ENCODE measurements at places on chromosomes 4 and X.

- DNase-seq = peak; percentile 30
- H3K4me1 ChIP-seq = peaks cover under 1% of the 10 kb centered on the region
- no peak overlapping the region for H3K27ac ChIP-seq
- no peaks in the 10 kb centered on the region for H3K36me3 ChIP-seq
Measured at GRCh38 chrX:47523297-47523696, 37.7 kb upstream of the ARAF start.

DNA sequence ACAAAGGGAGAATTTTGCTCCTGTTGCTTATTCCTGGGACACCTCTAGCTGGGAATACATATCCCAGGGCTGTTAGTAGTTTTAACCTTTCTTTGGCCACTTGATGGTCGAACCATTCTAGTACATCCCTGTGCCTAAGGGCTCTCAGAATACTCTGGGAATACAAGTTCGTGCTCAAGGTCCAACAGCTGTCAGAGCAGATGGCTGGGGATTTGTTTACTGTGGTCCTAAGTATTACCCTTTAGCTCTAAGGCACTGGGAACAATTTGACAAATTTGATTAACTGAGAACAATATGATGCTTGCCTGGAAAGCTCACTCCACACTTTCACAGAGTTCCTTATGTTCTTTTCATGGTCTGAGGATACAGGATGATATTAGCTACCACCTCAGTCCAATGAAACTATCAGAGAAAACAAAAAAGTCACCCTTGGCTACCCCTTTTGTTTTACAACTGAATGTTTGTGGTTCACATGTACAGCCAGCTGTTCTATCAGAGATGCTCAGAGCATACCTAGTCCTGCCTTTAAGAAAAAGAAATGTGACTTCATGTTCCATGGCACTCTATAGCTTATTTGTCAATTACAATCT lies 47.4 kb upstream of the PHOX2B start:
- H3K36me3 ChIP-seq = no peaks in the 10 kb centered on the region
- DNase-seq = no peak
- H3K4me1 ChIP-seq = no peaks in the 10 kb centered on the region

- DNase-seq = no peak
- peaks cover 14% of the 10 kb centered on the region for H3K36me3 ChIP-seq
- H3K27me3 ChIP-seq = no peaks in the 10 kb centered on the region
- H3K27ac ChIP-seq = no peak overlapping the region
- no peak overlapping the region for H3K4me3 ChIP-seq
Measured at GRCh38 chr4:2742823-2743517, 13.2 kb downstream of the TNIP2 start.

- H3K4me1 ChIP-seq = peaks cover 28% of the 10 kb centered on the region
- no peaks in the 10 kb centered on the region for H3K36me3 ChIP-seq
- H3K27me3 ChIP-seq = no peaks in the 10 kb centered on the region
- DNase-seq = peak; percentile 91
Measured at GRCh38 chr4:24850674-24851073, 55.3 kb downstream of the SOD3 start.

- H3K36me3 ChIP-seq = no peaks in the 10 kb centered on the region
- no peaks in the 10 kb centered on the region for H3K27me3 ChIP-seq
- DNase-seq = no peak
- H3K4me3 ChIP-seq = no peak overlapping the region
Measured at GRCh38 chrX:121254336-121254735, 206.9 kb downstream of the GLUD2 start.

DNA sequence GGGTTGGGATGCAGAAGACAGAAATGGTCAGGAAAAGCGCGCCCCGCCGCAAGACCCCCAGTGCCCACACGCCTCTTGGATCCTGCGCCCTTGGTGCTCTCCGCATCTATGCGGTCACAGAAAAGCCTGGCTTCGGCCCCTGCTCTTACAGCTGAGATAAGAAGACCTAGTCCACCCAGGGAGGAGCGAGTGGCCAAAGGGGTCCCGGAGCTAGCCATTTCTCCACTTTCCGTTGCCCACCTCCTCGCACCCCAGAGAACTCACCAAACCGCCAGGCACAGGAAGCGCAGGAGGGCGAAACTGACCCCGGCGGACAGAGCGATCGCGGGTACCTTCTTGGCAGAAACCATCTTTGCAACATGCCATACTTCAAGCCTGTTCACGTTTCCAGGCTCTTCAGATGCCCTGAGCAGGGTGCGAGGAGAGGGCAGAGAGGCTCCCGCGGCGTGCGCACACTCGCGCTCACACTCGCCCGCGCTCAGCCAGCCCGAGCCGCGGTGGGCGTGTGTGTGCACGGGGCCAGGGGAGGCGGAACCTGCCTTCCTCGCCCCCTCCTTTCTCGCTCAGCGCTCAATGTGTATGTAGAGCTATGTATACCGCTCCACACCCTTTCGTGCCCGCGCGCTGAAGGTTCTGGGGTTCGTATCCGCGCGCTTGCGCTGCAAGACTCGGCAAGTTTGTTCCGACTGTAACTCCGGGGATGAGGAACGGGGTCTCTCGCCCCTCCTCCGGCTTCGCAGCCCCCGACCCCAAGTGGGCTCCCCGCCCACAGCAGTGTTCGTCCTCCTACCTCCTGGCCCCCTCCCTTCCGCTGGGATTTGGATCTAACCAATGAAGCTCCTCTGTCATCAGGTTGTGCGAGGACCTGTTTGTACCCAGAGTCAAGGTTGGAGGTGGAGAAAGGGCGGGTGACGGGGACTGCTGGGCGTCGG lies at the start of gene GABRA4:
TSS of gene GABRA4 (minus strand) at position 507 of the 932 bp plus-strand sequence. CDS start at position 350, 157 bp downstream.
- H3K27ac ChIP-seq = no peak within 1 kb of the TSS
- peaks cover 39% of the 10 kb centered on the region for H3K27me3 ChIP-seq
- peaks cover 13% of the 10 kb centered on the region for H3K4me1 ChIP-seq
- H3K4me3 ChIP-seq = peak within 1 kb of the TSS; percentile 62
- peak; percentile 10 for DNase-seq

GRCh38 chrX:24999511-24999910 lies 16.3 kb downstream of the ARX start:
- no peaks in the 10 kb centered on the region for H3K4me1 ChIP-seq
- H3K4me3 ChIP-seq = no peak overlapping the region
- no peak for DNase-seq
- no peaks in the 10 kb centered on the region for H3K36me3 ChIP-seq

DNA sequence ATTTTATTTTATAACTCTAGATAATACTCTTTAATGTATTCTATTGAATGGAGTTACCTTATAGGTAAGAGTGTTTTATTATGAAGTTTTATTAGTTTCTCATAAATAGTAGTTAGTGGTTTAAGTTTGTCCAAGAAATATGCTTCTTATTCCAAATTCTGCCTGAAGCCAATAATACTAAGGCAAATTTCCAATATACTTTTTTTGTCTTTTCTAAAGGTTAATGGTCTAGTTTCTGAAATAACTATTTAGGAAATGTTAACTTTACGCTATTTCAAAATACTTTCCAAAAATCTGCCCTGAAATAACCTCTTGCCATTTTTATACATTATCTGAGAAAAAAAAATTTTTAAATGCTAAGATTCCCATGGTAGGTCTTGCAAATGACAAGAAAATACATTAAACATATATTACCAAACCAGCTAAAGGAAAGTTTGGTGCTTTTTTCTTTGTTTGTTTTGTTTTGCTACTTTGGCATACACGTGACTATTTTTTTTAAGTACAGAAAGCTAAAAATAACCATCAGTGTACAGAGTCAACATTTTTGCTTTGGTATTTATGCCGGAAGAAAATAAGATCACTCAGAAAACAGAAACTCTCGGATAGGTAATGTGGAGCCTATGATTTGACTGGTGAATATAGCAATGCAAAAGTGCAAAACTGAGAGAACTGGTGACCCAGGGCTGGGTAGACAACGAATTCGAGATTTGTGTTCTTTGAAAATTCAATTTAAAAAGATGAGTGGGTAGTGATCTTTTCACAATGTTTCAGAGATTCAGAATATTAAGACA lies 29.8 kb downstream of the PCDH18 start:
- no peak overlapping the region for H3K4me3 ChIP-seq
- H3K27ac ChIP-seq = no peak overlapping the region
- H3K36me3 ChIP-seq = no peaks in the 10 kb centered on the region

- peaks cover 12% of the 10 kb centered on the region for H3K4me1 ChIP-seq
- peak within 1 kb of the TSS; percentile 74 for H3K4me3 ChIP-seq
- no peaks in the 10 kb centered on the region for H3K27me3 ChIP-seq
- DNase-seq = peak; percentile 61
Measured at GRCh38 chr4:158768555-158769174, at the start of gene FNIP2. TSS of gene FNIP2 (plus strand) at chr4:158769026. CDS start at chr4:158769213, 187 bp downstream.

- DNase-seq = no peak
- H3K4me3 ChIP-seq = no peak overlapping the region
- H3K36me3 ChIP-seq = no peaks in the 10 kb centered on the region
- no peaks in the 10 kb centered on the region for H3K27me3 ChIP-seq
- H3K4me1 ChIP-seq = no peaks in the 10 kb centered on the region
Measured at GRCh38 chrX:111886678-111887077, 10.7 kb downstream of the TRPC5OS start.

DNA sequence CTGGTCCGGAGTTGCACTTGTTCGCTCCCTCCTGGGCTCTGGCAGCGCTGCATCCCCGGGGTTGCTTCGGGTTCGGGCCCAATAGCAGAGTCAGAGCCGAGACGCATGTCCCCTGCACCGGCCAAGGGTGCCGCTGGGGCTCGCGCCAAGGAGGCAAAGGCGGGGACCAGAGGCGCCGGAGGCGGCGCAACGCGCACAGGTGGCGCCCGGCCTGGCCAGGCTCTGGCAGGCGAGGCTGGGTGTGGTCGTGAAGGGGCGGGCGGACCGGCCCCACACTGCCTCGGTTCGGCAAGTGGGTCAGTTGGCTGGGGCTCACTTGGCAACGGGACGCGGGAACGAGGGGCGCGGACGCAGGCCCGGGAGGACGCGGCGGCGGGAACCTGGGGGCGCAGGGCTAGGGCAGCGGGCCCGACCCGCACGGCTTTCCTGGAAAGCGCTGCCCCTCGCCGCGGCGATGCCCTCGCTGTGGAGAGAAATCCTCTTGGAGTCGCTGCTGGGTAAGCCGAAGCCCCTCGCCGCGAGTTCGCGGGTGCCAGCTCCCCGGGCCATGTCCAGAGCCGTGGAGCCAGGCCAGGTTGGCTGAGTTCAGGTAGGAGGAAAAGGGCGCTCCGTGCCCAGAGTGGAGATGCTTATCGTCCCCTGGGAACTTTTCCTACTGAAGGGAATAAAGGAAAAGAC lies at the start of gene CWH43:
TSS of gene CWH43 (plus strand) at position 300 of the 678 bp plus-strand sequence. CDS start at position 455, 155 bp downstream.
- H3K36me3 ChIP-seq = no peaks in the 10 kb centered on the region
- H3K4me1 ChIP-seq = no peaks in the 10 kb centered on the region
- no peak within 1 kb of the TSS for H3K4me3 ChIP-seq

GRCh38 chrX:3728454-3728853 lies 15.0 kb upstream of the PRKX start:
- peak; percentile 34 for DNase-seq
- no peaks in the 10 kb centered on the region for H3K27me3 ChIP-seq
- no peaks in the 10 kb centered on the region for H3K36me3 ChIP-seq

DNA sequence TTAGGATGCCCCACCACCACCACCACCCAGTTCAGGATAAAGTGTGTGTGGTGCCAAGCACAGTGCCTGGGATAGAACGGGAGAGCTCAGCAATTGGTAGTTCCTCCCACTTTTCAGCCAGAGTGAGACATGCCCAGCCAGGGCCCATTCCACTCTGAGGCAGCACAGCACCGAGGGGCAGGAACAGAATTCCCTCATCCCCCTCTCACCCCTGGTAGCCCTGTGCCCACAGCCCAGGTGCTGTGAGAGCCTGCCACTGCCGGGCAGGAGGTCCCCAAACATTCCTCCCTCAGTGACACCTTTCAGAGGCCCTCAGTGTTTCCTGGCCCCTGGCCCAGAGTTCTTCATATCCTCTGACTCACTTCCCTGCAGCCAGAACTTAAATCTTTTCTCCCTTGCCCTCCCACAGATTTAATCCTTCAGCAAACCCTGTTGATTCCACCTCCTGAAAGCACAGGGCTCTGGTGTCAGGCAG lies 8.1 kb downstream of the RIPPLY1 start:
- no peaks in the 10 kb centered on the region for H3K36me3 ChIP-seq
- H3K4me1 ChIP-seq = peaks cover 5% of the 10 kb centered on the region
- peak overlapping the region; percentile 42 for H3K27ac ChIP-seq
- no peaks in the 10 kb centered on the region for H3K27me3 ChIP-seq

DNA sequence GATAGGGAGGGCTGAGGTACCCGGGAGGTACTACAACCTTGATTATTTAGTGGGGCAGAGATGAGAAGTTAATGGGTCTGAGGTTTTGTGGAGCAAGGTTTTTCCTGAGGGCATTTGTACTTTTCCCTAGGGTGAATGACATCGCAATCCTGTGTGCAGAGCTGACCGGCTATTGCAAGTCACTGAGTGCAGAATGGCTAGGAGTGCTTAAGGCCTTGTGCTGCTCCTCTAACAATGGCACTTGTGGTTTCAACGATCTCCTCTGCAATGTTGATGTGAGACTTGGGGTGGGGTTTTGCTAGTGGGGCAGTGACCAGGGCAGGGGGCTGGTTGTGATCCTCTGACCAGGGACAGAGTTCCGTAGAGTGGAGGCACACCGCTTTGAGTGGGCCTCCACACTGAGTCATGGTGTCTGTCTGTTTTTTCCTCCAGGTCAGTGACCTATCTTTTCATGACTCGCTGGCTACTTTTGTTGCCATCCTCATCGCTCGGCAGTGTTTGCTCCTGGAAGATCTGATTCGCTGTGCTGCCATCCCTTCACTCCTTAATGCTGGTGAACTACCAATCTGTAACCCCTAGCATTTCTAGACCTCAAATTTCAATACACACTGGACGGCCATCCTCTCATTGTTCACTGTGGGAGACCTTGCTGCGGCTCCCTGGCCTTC lies 9.9 kb downstream of the MED12 start:
- DNase-seq = peak; percentile 9
- peaks cover 7% of the 10 kb centered on the region for H3K4me1 ChIP-seq
- no peak overlapping the region for H3K4me3 ChIP-seq
- H3K36me3 ChIP-seq = peaks cover 26% of the 10 kb centered on the region
- H3K27me3 ChIP-seq = no peaks in the 10 kb centered on the region
- no peak overlapping the region for H3K27ac ChIP-seq

DNA sequence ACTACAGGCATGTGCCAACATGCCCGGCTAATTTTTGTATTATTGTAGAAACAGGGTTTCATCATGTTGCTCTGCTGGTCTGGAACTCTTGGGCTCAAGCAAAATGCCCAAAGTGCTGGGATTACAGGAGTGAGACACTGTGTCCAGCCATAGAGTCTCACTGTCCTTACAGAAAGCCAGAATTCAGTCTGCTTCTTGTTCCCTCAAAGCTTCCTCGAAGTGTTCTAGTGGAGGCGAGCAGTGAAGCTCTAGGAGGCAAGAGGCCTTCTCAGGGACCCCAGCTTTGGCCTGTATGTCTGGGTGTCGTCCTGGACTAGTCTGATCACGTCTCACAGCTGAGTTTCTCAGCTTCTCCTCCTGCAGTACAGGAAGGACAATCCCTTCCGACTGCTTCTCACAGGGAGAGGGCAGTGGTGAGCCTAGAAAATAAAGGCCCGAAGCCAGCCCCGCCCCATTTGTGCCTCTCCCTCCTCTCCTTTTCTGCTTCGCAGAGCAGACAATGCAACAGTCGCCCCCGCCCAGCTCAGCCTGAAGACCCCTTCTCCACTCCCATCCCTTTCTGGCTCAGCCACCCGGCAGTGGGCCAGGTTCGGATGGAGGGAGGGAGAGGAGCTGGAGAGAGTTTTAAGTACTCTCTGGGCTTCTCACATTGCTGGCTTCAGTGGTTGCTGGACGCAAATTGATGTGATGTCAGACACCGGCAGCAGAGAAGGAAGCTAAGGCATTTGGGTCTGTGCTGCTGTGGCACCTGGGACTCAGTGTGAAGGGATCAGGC lies 11.1 kb upstream of the FAM3A start:
- no peaks in the 10 kb centered on the region for H3K36me3 ChIP-seq
- H3K27ac ChIP-seq = peak overlapping the region; percentile 53
- peak; percentile 58 for DNase-seq
- peaks cover 12% of the 10 kb centered on the region for H3K4me1 ChIP-seq

Measured in astrocyte (in vitro differentiated cells and primary cell).